ENCODE measurements at places on chromosomes 3 and 15.

- DNase-seq = no peak
Observed at GRCh38 chr3:12178091-12178820, 19.5 kb upstream of the TIMP4 start.

GRCh38 chr3:101876142-101876541 is 26.8 kb downstream of the NFKBIZ start:
- DNase-seq = no peak

GRCh38 chr3:19931180-19931692 is 2.8 kb downstream of the EFHB start:
- peak; percentile 84 for DNase-seq

- DNase-seq = peak; percentile 1
Observed at GRCh38 chr3:134852893-134853351, 57.9 kb downstream of the EPHB1 start.

DNA sequence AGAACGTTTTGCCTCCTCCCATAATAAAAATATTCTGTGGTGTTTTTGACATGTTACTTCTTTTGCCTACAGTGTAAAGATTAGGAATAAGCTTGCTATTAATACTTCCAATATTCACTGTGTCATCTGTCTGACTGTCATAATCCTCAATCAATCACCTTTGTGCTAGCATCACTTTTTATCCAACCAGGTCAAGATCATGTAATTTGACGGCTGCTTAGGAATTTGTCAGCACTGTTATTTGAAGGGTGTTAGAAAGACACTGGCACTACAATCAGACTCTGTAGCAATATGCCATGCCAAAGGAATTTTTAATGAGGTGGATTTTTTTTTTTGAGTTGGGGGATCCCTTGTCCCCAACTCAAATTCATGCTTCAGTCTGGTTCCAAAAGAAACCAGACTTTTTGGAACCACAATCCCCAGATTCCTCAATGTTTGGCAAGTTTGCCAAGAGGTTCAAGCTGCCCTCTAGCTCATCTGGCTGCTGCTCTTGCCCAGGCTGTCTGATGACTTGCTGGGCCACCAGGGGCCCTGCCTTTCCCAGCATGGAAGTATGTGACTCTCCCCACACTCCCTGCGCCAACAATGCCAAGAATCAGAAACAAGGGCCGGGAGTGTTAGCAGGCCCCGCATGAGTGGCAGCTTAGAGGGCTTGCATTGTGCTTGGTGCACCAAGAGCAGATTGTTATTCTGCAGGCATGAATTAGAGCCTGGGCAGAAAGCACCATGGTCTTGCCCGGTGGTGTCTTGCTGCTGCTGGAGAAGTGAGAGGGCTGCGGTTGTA is 58.6 kb upstream of the TSC22D2 start:
- no peak for DNase-seq

GRCh38 chr3:29466442-29466841 is 185.6 kb downstream of the RBMS3 start:
- DNase-seq = no peak

- DNase-seq = no peak
Observed at GRCh38 chr15:68445351-68445750, 13.4 kb upstream of the ITGA11 start.

DNA sequence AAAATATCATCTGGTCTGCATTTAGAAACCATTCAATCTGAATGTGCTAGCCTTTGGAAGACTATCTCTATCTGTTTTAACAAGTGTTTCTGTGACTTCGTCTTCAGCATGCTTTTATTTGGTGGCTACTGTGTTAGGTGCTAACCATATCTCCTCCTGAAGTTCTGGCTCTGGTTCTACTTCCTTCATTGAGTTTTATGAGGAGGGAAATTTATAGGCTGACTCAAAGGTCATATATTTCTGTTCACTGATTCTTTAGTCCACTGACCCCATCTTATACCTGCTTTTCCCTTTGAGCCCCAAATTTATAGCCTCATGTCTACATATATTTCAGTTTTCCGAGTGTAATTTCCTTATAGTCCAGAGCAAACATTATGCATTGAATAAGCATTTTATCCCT is 295.0 kb upstream of the RASGRP1 start:
- no peak for DNase-seq

DNA sequence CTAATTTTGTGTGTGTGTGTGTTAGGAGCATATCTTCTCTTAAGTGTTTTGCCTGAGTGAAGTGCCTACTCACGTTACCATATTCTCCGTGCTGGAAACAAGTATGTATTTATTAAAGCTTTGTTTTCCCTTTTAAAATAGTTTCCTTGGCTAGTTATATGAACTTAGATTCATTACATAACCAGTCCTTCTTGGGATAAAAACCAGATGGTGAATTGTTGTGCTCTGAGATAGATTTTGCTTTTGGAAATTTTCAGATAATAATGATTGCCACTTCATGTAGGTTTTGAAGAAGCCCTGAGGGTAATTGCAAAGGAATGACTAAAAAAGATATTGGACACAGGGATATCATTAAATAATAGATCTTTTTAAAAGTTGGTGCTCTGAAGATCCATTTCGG is 390.2 kb upstream of the SGO1 start:
- DNase-seq = no peak

GRCh38 chr3:188053710-188054380 is 100.1 kb upstream of the LPP start:
- DNase-seq = no peak

DNA sequence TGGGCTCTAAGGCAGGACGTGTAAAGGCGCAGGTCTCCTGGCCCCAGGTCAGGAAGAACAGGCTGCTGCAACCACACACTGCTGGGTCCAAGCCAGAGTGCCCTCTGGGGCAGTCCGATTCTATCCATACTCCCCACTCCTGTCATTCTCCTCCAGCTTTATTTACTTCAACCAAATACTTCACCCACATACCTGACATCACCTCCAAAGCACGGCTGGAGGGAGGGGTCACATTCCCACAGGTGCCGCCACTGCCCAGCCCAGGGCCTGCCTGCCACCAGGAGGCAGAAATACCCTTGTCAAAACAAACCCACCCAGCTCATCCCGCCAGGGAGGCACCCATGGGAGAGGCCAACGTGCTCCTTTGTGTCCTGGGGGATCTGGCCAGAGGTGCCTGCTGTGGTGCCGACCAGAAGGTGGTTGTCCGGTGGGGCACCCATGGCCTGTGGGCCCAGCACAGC is 100.4 kb downstream of the DAPK2 start:
- DNase-seq = no peak

DNA sequence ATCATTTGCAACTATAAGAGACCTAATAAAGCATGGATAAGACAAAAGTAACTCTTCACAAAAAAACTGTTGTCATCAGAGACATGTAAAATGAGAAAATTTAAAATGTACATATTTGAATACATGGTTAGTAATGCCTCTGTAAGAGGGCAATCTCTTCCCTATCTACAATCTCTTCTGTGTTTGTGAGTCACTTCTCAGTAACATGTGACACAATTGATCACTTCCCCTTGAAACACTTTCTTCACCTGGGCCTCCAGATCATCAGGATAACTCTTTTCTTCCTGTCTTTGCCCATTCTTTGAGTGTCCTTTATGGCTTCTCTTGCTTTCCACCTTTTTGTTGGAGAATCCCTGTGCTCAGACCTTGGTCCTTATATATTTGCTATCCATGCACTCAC is 50.4 kb downstream of the TFDP2 start:
- DNase-seq = peak; percentile 12

- no peak for DNase-seq
Observed at GRCh38 chr3:63386568-63386967, 108.5 kb downstream of the SYNPR start.

GRCh38 chr3:128395500-128396162 is 71.1 kb downstream of the DNAJB8 start:
- no peak for DNase-seq

DNA sequence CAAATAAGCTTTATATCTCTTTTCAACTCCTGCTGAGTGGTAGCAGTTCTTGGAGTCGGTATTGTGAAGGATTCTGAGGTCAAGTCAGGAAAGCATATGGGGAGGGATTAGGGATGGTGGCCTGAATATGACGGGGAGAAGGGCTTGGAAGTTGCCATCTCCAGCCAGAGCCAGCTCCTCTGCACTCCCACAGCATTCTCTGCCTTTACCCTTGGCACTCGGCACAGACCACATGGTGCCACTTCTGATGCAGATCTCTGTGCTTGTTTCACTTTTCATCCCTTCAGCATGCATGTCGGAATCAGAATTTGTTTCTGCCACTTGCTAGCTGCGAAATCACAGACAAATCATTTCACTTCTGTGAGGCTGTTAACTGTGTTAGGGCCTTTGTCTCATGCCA is 52.5 kb downstream of the RAB11A start:
- no peak for DNase-seq

DNA sequence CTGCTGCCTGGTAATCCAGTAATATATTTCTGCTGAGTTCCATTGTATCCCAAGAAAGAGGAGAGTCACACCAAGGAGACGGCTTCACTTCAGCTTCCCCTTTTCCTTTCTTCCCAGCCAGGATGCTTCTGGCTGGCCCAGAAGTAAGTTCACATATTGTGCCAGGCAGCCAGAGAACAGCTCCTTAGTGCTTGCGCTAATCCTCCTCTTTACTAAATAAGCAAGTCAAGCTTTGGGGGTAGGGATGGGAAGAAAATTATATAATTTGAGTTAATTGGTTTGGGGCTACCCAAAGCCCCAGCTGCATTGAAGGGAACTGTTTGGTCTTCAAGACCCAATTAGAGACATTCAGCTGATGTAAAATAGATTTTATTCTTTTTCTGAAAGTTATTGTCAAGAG is 218.8 kb upstream of the HES1 start:
- no peak for DNase-seq

- peak; percentile 29 for DNase-seq
Observed at GRCh38 chr3:182913889-182914288, 66.4 kb downstream of the DCUN1D1 start.

DNA sequence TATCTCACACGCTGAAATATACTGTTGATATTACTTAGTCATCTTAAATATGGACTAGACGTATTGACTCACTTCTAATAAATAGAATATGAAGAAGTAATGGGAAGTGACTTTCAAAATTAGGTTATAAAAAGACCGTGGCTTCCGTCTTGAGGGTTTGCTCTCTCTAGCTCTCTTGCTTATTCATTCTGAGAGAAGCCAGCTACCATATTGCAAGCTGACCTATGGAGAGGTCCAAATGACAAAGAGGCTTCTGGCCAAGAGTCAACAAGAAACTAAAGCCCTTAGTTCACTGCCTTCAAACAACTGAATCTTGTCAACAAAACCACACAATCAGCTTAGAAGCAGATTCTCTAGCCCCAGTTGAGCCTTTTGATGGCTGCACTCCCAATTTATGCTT is 46.1 kb downstream of the SLC9C1 start:
- DNase-seq = peak; percentile 1

DNA sequence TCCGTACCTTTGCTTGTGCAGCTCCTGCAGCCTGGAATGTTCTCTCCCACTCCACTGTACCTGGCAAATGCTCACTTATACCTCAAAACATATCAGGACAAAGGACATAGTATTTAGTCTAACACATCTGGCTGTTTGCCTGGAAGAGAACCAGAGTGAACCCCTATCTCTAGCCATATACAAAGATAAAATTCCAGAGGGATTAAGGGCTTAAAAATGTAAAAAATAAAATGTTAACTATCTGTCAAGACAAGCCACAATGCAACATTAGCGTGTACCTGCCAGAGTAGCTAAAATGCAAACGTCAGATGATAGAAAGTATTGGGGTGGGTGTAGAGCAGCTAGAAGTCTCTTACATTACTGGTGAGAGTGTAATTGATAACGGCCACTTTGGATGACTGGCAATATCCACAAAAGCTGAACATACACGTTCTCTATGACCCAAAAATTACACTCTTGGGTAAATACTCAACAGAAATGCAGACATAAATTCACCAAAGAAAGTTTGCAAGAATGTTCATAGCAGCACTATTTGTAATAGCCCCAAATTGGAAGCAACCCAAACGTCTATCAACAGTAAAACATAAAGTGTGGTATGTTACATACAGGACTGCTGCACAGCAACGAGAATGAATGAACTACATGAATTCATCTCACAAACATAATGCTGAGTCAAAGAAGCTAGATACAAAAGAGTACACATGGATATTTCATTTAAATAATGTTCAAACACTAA is 18.2 kb upstream of the ADPGK start:
- DNase-seq = no peak

DNA sequence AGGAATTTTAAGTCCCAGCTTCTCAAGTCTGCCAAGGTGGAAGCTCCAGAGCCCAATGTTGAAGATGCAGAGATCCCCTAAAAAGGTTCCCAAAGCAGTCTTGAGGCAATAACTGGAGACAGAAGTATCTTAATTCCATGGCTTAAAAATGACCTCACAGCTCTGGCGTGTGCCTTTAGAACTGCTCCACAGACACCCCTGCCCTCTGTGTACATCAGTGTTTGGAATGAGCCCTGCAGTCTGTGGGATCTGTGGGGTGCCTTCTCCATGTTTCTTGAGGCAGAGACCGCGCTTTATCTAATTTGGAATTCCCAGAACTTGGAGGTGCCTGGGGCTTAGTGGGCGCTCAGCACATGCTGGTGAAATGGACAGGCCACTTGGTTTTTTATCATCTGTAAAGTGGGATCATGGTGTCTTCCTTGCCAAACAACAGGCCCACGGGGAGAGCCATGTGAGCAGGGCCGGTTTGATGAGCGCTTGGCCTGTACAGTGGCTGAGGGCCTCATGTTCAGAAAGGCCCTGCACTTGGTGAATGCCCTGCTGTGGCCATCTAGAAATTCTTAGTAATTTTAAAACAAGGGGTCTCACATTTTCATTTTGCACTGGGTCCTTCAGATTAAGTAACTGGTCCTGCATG is 7.1 kb downstream of the ITGA11 start:
- no peak for DNase-seq

DNA sequence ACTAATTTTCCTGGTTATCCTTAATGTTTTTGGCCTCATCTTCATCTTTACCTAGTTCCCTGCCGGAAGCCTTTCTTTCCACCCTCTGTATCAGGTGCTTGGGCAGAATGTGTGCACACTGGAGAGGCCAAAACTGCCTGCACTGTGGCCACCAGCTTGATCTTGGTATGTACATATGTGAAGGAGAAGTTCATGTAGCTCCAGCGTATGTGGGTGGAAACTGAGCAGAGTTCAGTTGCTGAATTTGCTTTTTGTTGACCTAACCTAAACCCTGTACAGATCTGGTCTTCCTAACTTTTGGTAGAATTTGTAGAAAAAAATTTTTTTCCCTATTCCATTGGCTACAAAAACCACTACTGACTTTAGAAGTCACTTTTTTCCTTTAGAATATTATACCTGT is 65.9 kb upstream of the IGSF10 start:
- DNase-seq = no peak

- no peak for DNase-seq
Observed at GRCh38 chr15:25185156-25185710, 230.4 kb downstream of the SNRPN start.

Data from activated CD4-positive, alpha-beta T cell treated with anti-CD3 and anti-CD28 coated beads, Interleukin-2, Interleukin-6, amounts not matched to agents 100 ng/mL and 50 ng/mL, durations not matched to agents 16 hours and 8 hours (primary cell).